ENCODE measurements at places on chromosomes 7 and 10.

- no peak for DNase-seq
Observed at GRCh38 chr7:98329791-98330373, 48.4 kb downstream of the BRI3 start.

- DNase-seq: no peak
Observed at GRCh38 chr7:151428378-151429236, 11.3 kb downstream of the CRYGN start.

- DNase-seq: no peak
Observed at GRCh38 chr7:93337052-93337451, 104.9 kb downstream of the VPS50 start.

GRCh38 chr7:117808910-117809705 lies 64.1 kb downstream of the CTTNBP2 start:
- no peak for DNase-seq

- no peak for DNase-seq
Observed at GRCh38 chr7:135416431-135416830, 93.5 kb downstream of the CNOT4 start.

DNA sequence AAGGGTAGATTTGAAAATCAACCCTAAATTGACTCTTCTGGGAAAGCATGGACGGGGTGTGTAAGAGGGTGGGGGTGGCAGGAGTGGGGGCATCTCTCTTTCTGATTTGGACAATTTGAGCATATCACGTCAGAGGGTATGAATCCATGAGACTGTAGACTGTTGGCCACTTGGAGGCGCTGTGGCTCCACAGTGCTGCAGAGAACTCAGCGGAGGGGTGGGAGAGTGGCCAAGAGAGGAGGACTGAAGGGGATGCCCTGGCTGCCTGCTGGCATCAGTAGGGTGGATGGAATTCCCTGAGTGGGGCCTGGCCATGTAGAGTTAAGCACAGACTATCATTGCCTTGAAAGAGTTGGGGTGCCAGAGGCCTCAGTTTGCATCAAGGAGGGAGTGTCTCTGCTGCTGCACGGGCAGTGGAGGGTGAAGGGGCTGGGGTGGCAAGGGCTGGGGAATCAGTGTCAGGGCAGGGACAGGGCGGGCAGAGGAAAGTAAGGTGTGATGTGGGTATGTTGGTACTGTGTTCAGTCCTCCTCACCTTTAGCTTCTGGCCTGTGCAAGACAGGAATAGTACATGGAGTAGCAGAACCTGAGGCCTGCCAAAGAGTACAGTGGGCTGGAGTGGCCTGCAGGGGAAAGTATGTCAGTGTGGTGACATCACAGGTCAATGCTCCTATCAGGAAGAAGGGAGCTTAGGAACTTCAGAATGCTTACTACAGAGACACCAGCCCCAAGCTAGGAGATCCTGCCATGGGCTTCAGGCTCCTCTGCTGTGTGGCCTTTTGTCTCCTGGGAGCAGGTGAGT lies 133.5 kb upstream of the PRSS58 start:
- no peak for DNase-seq

GRCh38 chr7:98287486-98287959 lies 6.0 kb downstream of the BRI3 start:
- DNase-seq: no peak

DNA sequence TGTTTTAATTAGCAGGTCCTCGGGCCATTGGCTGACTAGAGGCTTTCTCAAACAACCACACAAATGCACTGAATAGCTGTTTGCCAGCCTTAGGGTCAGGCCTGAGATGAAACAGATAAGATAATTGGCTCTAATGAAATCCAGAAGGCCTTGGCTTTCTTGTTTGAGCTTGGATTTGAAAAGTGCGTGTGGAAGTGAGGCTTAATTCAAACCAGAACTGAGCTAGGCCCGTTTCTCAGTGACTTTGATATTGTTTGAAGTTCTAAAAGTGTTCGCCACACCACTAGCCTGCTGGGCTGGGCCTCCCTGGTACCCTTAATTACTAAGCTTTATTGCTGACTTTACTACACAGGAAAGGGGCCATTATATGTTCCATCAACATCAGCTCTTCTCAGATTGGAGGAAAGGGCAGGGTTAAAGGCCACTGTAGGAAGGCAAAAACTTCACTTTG lies 270.6 kb downstream of the TWIST1 start:
- no peak for DNase-seq

GRCh38 chr7:375321-375831 lies 85.4 kb downstream of the FOXL3 start:
- DNase-seq: no peak

GRCh38 chr7:75639886-75640190 lies 98.9 kb downstream of the HIP1 start:
- DNase-seq: no peak

DNA sequence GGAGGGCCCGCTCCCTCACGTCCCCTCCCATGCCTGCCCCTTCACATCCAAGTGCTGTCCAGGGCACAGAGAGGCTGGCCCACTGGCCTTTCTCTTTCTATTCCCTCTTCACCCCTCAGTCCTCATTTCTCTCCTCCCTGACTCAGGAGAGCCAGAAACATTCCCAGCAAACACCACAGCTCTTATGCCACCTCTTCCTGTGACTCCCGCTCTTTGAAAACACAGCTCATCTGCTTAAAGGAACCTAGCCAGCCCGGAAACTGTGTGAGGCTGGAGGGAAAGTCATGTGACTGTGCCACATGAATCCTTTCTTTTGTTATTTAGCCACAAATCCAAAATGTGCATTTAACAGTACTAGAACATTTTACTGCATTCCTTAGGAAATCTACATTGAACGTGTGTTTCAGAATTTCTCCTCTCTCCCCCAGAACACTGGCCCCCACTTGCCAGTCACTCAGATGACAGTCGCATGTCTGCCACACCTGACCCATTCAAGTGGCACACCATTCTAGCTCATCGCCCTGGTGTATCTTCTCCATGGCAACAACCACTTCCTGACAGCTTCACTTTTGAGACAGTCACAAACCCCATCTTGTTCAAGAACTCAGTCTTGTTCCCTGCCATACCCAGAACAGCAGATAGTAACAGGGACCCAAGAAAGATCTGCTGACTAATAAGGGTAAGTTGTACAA lies 42.8 kb downstream of the GRB10 start:
- peak; percentile 36 for DNase-seq

DNA sequence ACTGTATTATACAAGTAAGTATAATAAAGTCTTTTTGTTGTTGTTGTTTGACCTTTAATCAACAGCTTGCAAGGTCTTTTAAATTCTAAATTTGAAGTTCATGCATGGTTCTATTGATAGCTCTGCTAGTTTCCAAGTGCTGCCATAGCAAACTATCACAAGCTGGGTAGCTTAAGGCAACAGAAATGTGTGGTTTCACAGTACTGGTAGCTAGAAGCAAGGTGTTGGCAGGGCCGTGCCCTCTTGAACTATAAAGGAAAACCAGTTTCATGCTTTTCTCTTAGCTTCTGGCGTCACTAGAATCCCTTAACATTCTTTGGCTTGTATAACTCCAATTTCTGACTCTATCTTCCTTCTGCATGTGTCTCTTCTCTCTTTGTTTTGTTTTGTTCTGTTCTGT lies 1021.9 kb upstream of the AUTS2 start:
- DNase-seq: no peak

DNA sequence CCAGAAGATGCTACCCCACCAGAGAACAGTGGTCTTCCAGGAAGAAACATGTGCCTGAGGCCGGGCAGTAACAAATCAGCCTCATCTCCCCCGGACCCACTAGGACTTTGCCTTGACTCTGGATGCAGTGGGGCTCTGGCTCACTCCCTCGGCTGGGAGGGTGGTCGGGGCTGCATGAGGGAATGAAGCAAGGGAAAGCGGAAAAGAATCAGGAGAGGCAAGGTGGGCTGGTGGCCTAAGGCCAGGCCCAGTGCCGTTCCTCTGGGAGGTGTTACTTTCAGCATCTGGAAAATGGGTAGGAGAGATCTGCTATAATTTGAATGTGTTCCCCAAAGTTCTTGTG lies 51.8 kb downstream of the CLEC2L start:
- no peak for DNase-seq

DNA sequence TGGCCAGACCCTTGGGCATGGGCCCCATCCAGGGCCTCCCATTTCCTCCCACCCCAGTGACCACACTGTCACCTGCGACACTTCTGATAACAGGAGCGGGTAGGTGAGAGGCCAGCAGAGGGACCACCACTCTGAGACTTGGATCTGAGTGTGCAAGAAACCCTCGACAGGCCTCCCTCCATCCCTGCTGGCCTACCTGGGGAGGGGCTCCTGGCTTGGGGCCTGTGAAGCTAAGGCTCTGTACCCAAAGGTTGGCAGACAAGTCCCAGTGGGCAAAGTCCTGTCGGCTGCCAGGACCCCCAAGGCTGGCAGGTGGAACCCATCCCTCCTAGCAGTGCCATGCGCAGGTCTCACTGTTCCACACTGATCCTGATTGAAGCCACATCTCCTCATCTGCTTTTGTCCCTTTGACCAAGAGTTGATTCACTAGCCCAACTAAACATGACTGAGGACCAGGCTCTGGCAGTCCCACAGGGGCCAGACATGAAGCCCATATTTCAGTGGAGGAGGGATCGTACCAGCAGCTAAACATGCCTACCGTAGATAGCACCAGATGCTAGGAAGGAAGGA lies 1.2 kb upstream of the PGAM2 start:
- no peak for DNase-seq

DNA sequence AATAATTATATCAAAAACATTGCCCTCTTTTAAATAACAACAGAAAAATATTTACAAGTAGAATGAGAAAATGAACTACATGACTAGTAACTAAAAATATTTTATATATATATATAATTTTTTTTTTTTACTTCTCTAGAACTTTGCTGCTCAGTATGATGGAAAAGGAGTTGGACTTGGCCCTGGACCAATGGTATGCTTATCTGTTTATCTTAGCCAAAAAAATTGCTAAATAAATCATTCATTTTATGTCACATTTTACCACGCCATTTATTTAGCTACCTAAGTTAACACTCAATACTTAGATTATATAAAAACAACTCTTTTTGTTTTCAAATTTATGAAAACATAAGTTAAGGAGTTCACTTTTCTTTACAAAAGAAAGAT lies 6.7 kb downstream of the COL1A2 start:
- DNase-seq: no peak

GRCh38 chr10:13784067-13784466 lies 197.3 kb downstream of the PRPF18 start:
- no peak for DNase-seq

- no peak for DNase-seq
Observed at GRCh38 chr7:122833888-122834570, 52.2 kb downstream of the CADPS2 start.

GRCh38 chr7:141433698-141434097 lies 117.5 kb upstream of the AGK start:
- DNase-seq: no peak

DNA sequence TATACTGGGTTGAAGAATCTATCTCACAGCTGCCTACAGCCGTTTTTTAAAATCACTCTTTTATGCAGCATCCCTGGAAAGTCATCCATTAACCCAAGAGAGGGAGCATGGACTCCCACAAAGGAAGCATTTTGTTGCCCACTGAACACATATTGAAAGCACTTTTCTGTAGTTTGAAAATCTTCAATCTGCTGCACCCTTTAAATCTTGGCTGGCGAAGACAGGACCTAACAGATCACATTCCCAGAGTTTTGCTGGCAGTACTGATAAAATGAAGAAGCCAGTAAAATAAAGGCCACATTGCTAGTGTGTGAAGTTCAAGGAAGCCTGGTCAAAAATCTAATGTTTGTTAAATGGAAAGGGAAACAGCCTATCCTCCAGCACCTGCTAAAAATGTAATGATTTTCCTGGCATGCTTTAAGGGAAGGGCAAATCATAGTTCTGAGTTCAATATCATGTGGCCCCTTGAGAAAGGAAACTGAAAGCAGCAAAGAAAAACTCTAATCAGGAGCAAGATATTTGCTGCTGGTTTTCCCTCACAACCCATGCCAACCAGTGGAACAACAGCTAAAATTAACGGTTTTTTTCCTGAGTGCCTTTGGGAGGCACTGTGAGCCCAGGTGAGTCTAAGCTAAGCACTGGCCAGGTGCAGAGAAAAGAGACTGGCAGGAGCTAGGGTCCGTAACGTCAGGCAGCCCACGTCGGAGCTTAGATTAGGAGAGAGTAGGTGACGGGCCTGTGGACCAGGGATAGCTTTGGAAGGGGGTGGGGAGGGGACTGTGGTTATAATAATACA lies 97.9 kb upstream of the PALS2 start:
- no peak for DNase-seq

- no peak for DNase-seq
Observed at GRCh38 chr10:92689663-92690210, at the start of gene HHEX. Gene HHEX, plus strand, starts transcription at chr10:92689955. Its CDS starts 32 bp downstream, at chr10:92689987.

DNA sequence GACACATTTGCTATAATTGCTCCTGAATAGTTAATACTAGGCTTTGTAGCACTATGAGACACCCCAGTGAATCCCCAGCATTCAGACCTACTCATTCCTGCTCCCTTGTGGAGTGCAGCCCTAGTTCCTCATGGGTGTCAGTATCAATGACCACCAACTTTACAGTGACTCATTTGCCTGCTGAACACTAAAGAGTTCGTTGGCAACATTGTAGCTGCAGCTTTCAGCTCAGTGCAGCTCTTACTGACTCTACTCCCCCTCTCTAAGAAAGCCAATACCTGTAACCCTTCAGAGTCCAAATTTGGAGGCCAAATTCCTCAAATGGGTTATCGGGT lies 127.1 kb upstream of the MTPN start:
- DNase-seq: no peak

Data from activated CD8-positive, alpha-beta memory T cell treated with anti-CD3 and anti-CD28 coated beads for 4 hours (primary cell).